ENCODE measurements at places on chromosomes 5 and 9.

DNA sequence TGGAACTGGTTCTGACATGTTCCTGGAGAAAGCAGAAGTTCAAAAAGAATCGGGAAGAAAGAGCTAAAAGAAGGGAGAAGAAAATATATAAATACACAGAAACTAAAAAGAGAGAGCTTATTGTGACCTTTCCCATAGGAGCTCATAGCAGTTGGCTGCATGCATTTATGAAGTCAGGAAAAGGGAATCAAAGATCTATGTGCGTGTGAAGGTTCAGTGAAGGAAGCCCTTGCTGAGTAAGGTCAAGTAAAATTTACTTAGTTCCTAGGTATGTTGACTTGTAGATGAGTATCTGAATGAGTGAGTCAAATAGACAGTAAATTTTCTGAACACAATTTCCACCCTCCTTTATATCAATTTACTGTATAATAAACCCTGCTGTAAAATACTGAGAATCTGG lies 632.5 kb downstream of the SLCO4C1 start:
- no peaks in the 10 kb centered on the region for H3K36me3 ChIP-seq
- no peak overlapping the region for H3K4me3 ChIP-seq
- H3K4me1 ChIP-seq = no peaks in the 10 kb centered on the region

GRCh38 chr5:121819682-121820261 lies 31.9 kb upstream of the FTMT start:
- no peaks in the 10 kb centered on the region for H3K36me3 ChIP-seq
- no peak for DNase-seq
- no peak overlapping the region for H3K27ac ChIP-seq
- H3K4me3 ChIP-seq = no peak overlapping the region
- H3K27me3 ChIP-seq = no peaks in the 10 kb centered on the region

GRCh38 chr9:82498541-82499317 lies 510.2 kb downstream of the SPATA31D1 start:
- no peak for DNase-seq
- H3K4me1 ChIP-seq = no peaks in the 10 kb centered on the region
- no peak overlapping the region for H3K27ac ChIP-seq
- no peak overlapping the region for H3K4me3 ChIP-seq

GRCh38 chr5:179267671-179268083 lies 77.6 kb downstream of the ADAMTS2 start:
- no peaks in the 10 kb centered on the region for H3K4me1 ChIP-seq
- H3K4me3 ChIP-seq = no peak overlapping the region
- DNase-seq = no peak
- no peak overlapping the region for H3K27ac ChIP-seq
- H3K27me3 ChIP-seq = no peaks in the 10 kb centered on the region

DNA sequence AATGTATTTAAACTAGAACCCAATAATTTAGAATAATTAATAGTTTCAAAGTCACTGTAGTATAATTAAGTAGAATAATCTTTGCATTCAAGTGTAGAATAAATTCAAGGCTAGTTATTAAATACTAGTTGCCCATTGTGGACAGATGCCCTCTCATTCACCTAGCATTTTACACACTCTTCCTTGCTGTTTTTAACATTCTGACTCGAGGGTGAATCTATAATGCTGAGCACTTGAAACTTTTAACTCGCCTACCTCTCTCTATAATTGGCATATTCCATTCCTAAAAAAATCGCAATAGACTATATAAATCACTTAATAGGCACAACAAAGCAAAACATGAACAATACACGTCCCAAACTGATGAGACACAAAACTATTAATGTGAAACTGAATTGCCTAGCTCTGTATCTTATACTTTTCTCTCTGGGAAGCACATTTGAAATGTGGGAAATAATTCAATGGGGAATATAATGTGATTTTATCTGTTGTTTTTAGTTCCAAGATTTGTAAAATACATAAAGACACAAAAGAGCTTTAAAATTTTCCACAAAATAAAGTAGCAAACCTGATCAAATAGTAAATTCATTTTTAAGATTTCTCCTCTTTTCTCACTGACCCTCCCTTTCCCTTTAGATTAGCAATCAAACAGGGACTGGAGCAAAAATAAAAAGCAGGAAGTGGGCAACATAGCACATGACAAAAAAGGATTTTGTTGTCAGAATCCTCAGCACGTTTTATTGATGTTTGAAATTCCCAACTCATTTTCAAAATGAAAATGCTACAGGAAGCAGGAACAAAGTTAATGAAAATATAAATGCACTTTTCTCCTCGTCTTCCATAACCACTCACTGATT lies 295.6 kb downstream of the PDE4D start:
- no peaks in the 10 kb centered on the region for H3K36me3 ChIP-seq
- peaks cover 20% of the 10 kb centered on the region for H3K4me1 ChIP-seq
- no peaks in the 10 kb centered on the region for H3K27me3 ChIP-seq
- DNase-seq = no peak

DNA sequence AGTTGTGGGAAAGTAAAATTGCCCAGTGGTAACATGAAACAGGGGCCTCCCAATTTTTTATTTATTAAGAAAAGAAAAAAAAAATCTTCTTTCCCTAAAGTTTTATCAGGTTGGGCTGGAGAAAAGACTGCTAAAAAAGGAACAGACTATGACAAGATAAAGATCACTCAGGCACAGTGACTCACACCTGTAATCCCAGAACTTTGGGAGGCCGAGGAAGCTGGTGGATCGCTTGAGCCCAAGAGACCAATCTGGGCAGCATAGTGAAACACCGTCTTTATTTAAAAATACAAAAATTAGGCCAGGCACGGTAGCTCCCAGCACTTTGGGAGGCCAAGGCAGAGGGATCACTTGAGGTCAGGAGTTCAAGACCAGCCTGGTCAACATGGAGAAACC lies 312.5 kb downstream of the CETN3 start:
- no peak for DNase-seq
- H3K4me1 ChIP-seq = peaks cover 6% of the 10 kb centered on the region
- no peak overlapping the region for H3K4me3 ChIP-seq
- H3K27me3 ChIP-seq = no peaks in the 10 kb centered on the region
- H3K36me3 ChIP-seq = no peaks in the 10 kb centered on the region

- no peaks in the 10 kb centered on the region for H3K27me3 ChIP-seq
- no peaks in the 10 kb centered on the region for H3K4me1 ChIP-seq
- H3K27ac ChIP-seq = no peak overlapping the region
- H3K36me3 ChIP-seq = no peaks in the 10 kb centered on the region
- DNase-seq = no peak
- H3K4me3 ChIP-seq = no peak overlapping the region
Observed at GRCh38 chr9:123465304-123465703, 109.3 kb downstream of the CRB2 start.

All from common myeloid progenitor, CD34-positive (primary cell).